Thyroid gland (tissue), 4 donors: ENCODE measurements at places on chromosomes 3 and 15. TPM values are rescaled to one million over a fixed set of nuclear protein-coding genes. Genes with fewer than 3 reads are reported as not detected.
A peak's percentile ranks its signal among the peaks of the same experiment; 100 is the strongest.

The MAGI1 gene
- 60.5 TPM for total RNA-seq

The SLC2A2 gene
- total RNA-seq = not detected

The GPR160 gene
- 9.3 TPM for total RNA-seq

The CPB1 gene
- total RNA-seq = not detected

The FBXO40 gene
- not detected for total RNA-seq

The ARGFX gene
- total RNA-seq = not detected

The GXYLT2 gene
- 16.2 TPM for total RNA-seq

The MAN2C1 gene
- total RNA-seq = 357 TPM

DNA sequence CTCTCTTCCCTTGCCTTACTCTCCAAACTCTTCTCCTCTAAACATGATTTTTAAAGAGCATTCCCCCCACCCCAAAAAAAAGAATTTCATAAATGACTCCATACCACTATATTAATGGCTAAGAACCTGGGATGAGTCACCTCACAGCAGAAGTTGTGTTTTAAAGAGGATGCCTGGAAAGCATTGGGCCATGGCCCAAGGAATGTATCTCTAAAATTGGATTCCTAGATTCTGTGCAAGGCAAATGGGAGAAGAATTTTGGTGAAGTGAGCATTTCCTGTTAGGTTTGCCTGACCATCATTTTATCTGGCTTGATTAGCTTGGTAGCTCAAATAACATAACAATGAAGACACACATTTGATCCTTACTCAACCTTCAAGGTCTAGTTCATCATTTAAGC is 251.4 kb downstream of the NR1D2 start:
- DNase-seq = peak; percentile 8

GRCh38 chr3:149061776-149062175 is 24.6 kb downstream of the HLTF start:
- DNase-seq = no peak

GRCh38 chr15:85094685-85095084 is 113.0 kb downstream of the PDE8A start:
- DNase-seq = no peak

- peak; percentile 85 for DNase-seq
Observed at GRCh38 chr3:23685541-23686258, 120.1 kb upstream of the UBE2E1 start.

- DNase-seq = no peak
Observed at GRCh38 chr15:69958496-69959084, 139.1 kb downstream of the TLE3 start.

DNA sequence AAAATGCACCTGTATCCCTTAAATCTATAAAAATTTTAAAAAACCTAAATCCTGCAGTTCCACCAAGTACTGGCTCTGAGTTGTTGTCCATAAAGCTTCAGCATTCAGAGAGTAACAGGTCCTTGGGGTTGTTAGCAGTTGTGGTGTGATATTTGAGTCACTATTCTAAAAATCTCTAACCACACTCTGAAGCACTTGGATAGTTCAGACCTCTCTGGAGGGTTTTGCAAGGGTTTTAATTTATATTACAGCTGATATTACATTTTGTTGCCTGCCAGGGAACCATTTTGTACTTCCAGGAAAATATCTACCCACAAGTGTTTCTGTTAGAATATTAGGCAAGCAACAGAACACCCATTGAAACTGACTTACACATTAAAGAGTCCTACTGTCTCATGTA is 255.6 kb downstream of the TBL1XR1 start:
- DNase-seq = no peak

- DNase-seq = no peak
Observed at GRCh38 chr3:156781310-156782230, 44.6 kb upstream of the LEKR1 start.

GRCh38 chr3:15496341-15496664 is 25.2 kb downstream of the COLQ start:
- DNase-seq = no peak

DNA sequence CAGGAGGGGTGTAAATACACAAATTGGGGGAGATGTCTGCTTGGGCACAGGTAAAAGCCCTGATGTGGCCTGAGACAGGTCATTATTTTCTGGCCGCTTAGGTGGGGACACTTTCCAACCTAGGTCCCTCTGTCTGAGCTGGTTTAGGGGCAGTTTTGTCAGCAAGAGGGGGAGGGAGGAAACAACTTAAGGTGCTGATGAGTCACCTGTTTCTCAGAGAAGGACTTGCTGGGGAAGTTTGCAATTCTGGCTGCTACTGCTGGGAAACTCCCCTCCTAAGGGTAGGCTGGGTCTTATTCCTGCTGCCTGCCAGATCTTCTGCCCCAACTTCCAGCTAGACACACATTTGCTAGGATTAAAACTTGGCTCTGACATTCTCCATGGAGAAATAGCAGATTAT is 4.8 kb upstream of the RHOV start:
- no peak for DNase-seq

DNA sequence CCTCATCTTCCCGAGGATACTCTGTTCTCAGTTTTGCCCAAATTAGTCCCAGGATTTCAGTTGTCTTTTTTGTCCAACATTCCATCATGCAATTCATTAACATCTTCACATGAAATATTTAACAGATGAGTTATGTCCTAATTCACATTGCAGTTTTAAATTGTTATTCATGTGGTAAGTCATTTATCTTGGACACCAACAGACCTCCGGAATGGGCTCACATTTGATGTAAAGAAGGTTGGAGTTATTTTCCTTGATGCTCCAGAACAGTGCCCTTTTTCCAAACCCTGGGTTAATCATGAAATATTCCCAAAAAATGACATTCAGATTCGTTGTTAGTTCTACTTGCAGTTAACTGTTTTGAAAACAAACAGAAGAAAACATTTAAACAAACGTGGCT is 32.8 kb upstream of the LRTM1 start:
- no peak for DNase-seq
